Activated CD4-positive, alpha-beta T cell treated with anti-CD3 and anti-CD28 coated beads for 24 hours (primary cell): ENCODE measurements at places on chromosomes 12 and 14.

DNA sequence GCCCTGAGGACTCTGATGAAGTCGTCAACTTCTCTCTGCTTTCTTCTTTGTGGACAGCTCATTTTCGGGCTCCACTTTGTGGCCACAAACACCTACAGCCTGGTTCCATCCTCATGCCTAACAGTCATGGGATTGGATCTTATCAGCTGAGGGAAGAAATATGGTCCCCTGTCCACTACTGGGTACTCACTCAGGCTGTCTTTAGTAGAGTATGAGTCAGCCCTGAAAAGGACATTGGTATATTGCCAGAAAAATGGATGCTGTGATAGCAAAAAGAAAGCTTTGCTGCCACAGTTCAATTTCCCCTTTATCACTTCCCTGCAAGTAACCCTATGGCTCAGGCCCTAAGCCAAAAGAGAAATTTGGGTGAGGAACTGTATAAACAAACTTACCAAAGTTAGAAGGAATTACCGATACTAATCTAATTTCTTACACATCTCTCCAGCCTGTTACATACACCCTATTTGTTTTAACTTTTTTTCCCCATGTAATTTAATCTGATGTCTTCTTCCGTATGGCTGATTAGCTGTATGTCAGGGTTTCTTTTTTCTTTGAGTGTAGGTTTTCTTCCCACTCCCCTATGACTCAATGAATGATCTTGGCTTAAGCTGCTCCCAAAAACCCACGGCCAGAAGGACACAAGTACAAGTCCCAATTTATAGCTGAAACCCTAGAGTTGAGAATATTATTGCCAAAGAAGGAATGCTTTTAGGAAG is 29.1 kb downstream of the MTHFD1 start:
- DNase-seq, result no peak

DNA sequence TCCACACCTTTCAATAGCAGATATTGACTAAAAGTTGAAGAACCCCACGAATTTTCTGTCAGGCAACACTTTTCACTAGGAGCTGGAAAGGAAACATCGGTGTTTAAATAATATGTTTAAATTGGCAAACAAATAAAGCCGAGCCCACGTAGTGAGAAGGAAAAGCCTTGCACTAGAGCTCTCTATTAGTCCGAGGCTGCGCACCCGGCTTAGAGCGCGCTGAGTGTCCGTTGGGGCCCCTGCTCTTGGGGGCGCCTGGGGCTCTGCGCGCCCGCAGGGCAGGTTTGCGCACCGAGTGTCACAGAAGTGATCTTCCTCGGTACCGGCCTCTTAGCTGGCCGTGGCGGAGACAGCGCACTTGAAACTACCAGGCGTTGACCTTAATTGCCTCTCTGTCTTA is 6.4 kb downstream of the TTC6 start:
- DNase-seq, result no peak

DNA sequence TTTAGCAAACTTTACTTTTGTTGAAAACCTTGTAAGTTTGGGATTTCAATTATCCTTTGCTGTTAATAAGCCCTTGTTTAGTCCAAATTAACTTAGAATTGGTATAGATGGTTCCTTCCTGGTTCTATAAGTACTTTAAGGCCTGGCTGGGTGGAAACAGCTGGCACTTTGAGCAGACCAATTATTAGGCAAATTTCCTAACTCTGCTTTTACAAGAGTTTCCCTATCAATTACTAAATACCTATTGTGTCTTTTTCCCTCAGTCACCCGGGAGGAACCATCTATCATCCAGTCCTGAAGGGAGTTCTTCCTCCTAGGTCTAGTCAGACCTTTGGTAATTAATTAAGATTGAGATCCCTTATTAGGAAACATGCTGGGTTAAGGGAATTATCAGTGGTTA is 138.0 kb downstream of the SLC38A6 start:
- DNase-seq, result no peak

GRCh38 chr12:96108321-96108720 is 72.9 kb upstream of the LTA4H start:
- no peak for DNase-seq

DNA sequence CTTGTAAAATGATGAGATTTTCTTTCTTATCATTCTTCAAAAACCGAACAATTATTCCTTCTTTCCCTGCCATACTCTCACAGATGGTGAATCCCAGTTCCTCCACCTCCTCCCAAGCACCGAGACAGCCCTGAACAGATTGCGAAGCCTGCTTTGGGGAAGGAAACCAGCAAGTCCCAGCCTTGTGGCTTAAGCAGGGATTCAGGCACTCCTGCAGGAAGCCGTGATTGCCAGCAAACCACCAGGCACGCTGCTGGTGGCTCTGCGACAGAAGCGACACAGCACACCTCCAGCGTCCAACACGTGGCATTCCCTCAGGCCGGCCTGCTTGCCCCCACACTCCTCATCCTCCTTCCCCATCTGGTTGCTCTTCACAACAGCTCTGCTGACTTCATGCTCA is 237.7 kb downstream of the GXYLT1 start:
- DNase-seq, result no peak

- DNase-seq, result no peak
Measured at GRCh38 chr12:48265777-48266176, 62.7 kb upstream of the OR10AD1 start.

DNA sequence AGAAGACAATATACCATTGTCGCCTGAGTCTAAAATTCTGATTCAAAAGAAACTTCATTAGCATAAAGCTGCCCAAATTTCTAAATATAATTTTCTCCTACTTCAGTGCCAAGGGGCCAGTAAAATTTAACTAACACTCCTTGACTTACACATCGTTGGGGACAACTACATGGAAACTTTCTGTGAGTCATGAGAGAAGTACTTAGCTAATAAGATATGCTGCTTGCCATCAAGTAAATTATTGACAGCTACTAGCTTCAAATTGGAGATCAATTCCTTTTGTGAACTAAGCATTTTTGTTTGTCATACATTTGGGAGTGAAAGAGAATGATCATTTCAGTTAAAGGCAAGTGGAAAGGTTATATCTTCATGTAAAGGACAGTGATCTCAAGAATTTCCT is 373.3 kb downstream of the MDGA2 start:
- DNase-seq, result no peak

- DNase-seq, result no peak
Measured at GRCh38 chr12:58363971-58364370, 422.6 kb downstream of the ATP23 start.

DNA sequence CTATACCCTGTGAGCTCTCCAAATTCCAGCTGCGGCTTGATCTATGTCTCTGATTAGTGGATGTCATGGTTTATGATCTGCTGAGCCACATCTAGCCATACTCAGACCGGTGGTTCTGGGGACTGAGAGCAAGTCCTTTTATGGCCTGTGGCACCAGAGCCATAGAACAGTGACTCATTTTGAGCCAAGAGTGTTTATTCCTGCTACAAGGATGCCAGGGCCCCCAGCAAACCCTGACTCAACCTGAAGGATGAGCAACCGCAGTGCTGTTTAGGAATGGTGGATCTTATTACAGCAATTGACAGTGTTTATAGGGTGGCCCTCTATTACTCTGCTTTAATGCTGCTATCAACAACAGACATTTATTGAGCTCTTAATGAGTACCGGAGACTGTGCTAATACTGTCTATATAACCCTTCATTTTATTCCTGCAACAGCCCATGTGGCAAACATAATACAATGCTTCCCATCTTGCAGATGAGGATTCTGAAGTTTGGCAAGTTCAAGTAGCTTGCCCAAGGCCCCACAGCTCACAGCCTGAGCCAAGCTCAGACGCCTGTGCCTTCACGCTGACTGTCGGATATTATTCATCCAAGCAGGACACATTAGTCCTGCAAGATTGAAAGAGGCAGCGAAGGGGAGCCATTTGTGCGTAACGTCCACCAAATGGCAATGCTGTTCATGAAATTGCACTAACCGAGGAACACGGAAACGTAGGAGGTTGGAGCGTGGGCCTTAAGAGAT is 273.6 kb upstream of the PWP1 start:
- no peak for DNase-seq

GRCh38 chr12:50634379-50634778 is 129.5 kb upstream of the ATF1 start:
- DNase-seq, result no peak

DNA sequence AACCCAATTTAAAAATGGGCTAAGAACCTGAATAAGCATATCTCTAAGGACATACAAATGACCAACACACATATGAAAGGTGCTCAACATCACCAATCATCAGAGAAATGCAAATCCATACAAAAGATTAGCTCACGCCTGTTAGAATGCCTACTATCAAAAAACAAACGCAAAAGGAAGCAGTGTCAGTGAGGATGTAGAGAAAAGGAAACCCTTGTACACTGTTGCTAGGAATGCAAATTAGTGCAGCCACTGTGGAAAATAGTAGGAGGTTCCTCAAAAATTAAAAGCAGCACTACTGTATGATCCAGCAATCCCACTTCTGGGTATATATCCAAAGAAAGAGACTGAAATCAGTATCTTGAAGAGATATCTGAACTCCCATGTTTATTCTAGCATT is 133.0 kb downstream of the CPNE8 start:
- DNase-seq, result no peak

- no peak for DNase-seq
Measured at GRCh38 chr14:75368333-75368732, 59.5 kb upstream of the JDP2 start.

- no peak for DNase-seq
Measured at GRCh38 chr12:41992022-41992421, 152.7 kb downstream of the GXYLT1 start.

GRCh38 chr12:82414926-82415325 is 56.6 kb downstream of the METTL25 start:
- no peak for DNase-seq

GRCh38 chr12:96431067-96431466 is 30.8 kb upstream of the CDK17 start:
- no peak for DNase-seq
